ENCODE measurements at places on chromosomes 6 and 20.

DNA sequence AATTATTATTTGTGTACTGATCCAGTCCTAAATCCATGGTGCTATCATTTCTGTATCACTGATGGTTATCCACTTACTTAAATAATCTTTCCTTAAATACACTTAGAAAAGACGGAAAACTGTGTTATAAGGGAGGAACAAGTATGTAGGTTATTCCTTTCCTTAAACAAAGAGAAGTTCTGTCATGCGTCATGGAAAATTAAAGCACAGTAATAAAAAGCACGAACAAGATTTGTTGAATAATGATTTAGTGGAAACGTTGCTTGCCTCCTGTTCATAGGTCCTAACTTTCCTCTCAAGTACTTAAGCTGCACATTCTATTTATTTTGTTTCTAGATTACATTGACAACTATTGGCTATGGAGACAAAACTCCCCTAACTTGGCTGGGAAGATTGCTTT, 120.4 kb downstream of the KHDC1L start:
- no peak for DNase-seq

DNA sequence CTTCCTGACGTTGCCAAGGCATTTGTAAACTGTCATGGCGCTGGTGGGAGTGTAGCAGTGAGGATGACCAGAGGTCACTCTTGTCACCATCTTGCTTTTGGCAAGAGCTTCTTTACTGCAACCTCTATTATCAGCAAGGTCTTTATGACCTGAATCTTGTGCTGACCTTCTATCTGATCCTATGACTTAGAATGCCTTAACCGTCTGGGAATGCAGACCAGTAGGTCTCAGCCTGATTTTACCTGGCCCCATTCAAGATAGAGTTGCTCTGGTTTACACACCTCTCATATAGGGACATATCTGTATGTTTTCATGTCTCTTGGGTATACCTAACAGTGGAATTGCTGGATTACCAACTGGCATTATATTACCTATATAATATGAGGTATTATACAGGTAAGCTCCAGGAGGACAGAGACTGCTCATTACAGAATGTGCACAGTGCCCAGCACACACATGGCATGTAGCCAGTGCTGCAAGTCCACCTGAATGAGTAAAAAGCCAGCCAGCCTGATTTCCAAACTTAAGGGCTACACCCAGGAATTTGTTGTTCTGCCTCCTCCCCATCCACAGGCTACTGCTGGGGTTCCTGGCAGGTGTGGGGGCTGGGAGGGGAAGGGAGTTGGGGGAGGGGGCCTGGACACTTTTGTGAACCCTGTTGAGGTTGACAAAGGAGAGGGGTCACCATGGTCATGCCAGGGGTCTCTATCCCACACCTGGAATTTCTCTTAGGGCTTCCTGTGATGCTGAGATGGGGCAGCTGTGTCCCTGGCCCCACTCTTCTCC, 35.2 kb upstream of the BLCAP start:
- no peak for DNase-seq

- DNase-seq: no peak
Observed at GRCh38 chr20:57897891-57898290, 188.1 kb upstream of the PMEPA1 start.

- DNase-seq: no peak
Observed at GRCh38 chr20:7741866-7742265, 198.4 kb downstream of the HAO1 start.

DNA sequence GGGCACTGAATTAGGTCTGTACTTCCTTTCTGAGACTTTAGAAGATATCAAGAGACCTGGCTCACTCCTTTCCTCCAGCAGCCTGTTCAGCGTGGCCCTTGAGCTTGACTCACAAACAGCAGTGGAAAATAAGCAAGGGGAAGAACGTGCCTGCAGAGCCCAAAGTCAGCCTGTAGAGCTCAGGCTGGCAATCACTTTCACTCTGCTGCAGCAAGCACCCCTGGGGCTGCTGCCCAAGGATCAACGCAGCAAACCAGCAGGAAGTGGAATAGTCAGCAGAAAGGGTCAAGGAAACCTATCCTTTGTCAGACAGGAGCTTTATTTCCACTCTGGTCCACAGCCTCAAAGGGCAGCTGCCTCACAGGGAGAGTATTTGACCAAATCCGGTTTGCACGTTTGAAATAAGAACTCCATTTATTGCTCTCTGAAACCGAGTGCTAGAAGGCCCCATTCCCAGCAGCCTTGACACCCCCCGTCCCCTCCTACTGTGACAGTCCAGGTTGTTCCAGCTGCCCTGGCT, 77.4 kb downstream of the PRDM1 start:
- no peak for DNase-seq

DNA sequence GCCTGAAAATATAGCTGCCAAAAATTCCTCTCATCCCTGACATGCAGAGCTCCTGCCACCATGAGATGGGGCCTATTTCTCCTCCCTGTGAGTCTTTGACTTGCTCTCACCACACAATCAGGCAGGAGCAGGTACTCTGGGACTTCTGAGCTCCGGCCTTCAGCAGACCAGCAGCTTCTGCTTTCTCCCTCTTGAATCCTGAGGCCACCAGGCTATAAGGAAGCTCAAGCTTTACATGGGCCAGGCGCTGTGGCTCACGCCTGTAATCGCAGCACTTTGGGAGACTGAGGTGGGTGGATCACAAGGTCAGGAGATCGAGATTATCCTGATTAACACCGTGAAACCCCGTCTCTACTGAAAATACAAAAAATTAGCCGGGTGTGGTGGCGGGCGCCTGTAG, 238.7 kb upstream of the RREB1 start:
- no peak for DNase-seq

DNA sequence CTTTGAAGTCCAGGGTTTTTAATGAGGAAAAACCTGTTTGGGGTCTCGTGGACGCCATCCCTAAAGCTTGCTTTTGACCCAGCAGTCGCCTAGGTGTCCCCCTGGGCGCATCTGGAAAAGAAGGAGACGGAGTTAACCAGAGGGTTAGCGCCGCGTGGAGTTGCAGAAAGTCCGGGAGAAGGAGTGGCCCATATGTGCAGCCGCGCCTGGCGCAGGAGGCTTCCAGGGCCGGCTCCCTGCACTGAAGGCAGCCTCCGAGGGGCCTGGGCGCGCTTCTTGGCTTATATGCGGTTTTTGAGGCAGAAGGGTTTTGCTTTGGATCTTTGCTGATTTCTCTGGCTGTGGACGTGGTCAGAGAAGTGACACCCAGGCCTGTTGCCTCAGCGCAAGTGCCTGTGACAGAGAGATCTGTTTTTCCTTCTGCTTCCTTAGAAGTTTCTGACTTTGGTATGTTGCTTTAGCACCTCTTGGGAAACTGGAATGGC, 987 bp downstream of the TMEM181 start:
- DNase-seq: no peak

DNA sequence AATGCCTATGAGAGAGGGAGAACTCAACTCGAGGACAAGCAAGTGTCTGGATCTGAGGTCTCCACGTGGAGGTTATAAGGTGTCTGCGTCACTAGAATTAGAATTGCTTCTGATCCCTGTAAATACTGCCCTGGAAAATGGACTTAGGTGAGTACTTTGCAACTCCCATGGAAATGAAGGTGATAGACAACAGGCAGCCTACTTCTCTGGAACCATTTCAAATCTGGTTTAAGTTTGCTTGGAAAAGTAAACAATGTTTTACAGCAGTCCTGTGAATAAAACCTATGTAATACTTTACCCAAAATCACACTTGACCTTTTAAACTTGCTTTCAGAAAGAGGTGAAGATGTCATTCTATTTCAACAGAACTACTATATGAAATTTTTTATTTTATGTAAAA, 70.1 kb upstream of the TENT5A start:
- DNase-seq: no peak

GRCh38 chr6:109628158-109629000, 62.6 kb downstream of the AK9 start:
- no peak for DNase-seq

- DNase-seq: no peak
Observed at GRCh38 chr20:6819599-6819998, 52.1 kb downstream of the BMP2 start.

- DNase-seq: no peak
Observed at GRCh38 chr20:32455171-32455900, 97.2 kb downstream of the ASXL1 start.

GRCh38 chr6:28011722-28012121, 54.7 kb downstream of the OR2B6 start:
- no peak for DNase-seq

DNA sequence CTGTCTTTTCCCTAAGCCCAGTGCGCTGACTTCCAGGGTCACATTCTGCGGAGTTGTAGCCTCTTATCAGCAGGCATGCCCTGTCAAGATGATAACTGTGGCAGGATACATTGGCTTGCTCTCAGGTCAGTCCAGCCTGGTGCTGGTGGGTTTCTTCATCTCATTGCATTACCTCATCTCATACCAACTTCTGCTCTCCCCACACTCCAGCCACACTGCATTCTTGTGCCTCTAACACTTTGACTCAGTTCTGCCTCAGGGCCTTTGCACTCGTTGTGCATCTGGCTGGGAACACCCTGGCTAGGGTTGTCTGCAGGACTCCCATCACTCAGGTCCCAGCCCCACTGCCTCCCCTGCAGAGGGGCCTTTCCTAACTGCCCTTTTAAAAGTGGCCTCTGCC, 110.3 kb upstream of the BACH2 start:
- DNase-seq: no peak

- no peak for DNase-seq
Observed at GRCh38 chr6:951399-952181, 258.7 kb upstream of the EXOC2 start.

- DNase-seq: peak; percentile 32
Observed at GRCh38 chr20:44733341-44734069, 12.2 kb upstream of the KCNK15 start.

DNA sequence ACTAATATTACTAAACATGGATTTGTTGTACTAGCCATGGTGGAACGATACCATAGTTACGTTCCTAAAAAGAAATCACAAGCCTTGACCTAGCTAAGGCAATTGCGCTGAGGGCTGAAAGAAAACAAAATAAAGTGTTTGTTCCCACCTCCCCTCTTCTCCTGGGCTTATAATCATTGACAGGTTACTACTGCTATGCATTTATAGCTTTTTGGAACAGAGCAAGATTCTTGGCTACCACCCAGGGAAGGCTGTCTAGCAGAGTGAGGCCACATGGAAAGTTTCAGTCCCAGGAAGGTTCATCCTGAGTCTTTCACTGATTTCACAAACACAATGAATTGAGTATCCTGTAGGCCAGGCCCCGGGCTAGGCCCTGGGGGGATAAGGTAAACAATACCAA, 84.6 kb downstream of the TMEM170B start:
- DNase-seq: no peak

GRCh38 chr6:13305791-13306190, 22.5 kb downstream of the TBC1D7 start:
- no peak for DNase-seq

GRCh38 chr6:11083491-11083890, 10.1 kb upstream of the SMIM13 start:
- DNase-seq: no peak

GRCh38 chr6:26342106-26343004, 22.6 kb upstream of the BTN3A2 start:
- no peak for DNase-seq

DNA sequence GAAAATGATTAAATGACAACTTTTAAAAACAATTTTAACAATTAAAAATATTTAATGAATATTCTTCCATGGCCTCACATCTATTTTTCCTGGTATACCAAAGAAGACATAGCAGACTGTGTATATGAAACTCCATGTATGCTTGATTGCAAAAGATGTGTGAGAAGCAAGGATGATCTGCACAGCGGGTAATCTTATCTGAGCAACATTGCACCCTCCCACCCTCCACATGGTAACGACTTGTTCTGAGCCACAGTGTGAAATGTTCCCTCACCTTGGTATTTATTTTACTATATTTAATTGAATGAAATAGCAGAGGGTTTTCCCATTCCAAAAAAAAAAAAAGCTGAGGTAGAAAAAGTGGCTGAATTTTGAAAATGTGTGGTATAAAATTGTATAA, 204.4 kb downstream of the SYNE1 start:
- no peak for DNase-seq
